ENCODE measurements at places on chromosomes 2 and 18. TPM values are rescaled to one million over a fixed set of nuclear protein-coding genes. Genes with fewer than 3 reads are reported as not detected.

- no peak for DNase-seq
Measured at GRCh38 chr2:42843131-42843530, 50.7 kb upstream of the HAAO start.

GRCh38 chr2:122203523-122203922, 448.1 kb downstream of the TSN start:
- DNase-seq = no peak

Gene RIT2
- total RNA-seq = not detected

- DNase-seq = no peak
Measured at GRCh38 chr18:31835528-31836133, 75.0 kb upstream of the SLC25A52 start.

DNA sequence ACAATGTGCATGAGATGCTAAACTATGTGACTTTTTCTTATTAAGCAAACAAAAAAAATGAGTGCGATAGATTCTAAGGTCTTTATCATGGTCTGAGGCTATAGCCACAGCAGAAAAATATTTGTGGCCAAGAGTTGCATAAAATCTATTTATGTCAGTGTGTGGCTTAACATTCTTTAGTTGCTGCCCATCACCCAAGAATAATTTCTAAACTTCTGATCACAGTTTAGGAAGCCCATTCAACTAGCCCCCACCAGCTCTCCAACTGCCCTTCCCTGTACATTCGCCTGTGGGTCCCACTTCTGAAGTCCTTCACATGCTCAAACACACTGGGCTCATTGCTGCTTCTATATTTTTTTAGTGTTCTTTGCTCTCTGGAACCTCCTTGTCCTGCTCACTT, 107.1 kb downstream of the CTNNA2 start:
- DNase-seq = no peak

DNA sequence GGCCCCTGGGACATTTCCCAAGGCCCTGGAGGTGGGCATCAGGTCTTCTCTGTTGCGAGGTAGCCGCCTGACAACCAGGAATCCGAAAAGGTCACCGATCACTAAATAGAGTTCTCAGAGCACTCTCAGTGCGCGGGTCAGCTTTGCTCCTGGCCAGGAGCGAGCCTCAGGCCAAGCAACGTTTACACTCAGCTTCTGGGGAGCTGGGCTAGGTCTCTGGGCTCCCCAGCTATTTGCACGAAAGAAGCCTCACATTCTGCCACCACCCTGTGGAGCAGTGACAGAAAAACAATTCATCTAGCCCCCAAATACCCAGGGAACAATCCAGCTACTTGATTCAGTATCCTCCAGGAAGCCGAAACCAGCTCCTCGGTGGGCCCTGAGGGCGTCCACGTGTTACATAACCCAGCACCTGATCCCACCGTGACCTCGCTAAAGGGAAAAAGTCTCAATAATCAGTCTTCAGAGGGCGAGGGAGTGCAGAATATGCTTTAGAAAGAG, 3.3 kb downstream of the SH3BP4 start:
- no peak for DNase-seq

Gene UPP2
- total RNA-seq = not detected

Gene RAB17
- 0.73 TPM for total RNA-seq

- DNase-seq = no peak
Measured at GRCh38 chr2:14516844-14517243, 115.7 kb upstream of the LRATD1 start.

DNA sequence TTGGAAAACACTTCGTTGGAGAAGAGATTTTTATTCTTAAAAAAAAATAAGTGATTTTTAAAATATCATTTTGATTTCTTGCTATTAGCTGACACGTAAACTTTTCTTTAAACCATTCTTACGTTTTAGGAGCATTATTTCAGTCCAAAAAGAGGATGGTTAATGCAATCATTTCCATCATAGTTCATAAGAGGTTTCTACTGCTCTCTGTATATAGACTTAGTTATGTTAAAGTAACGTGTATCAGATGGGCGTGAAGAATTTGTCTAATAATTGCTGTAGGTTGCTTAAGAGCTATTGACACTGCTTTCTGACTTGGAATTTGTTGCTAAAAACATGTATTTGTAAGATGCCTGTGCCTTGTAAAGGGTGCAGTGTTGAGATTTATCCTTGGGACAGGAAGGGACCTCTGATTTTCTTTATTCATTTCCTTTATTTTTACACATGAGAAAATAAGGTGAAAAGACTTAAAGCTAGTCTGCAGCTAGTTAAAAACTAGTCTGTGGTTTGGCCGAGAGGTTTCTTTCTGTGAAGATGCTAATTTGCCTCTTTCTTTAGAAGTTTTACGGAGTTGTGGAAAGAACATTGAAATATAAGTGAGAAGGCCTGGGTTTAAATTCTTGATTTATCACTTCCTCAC, 2.9 kb downstream of the ANKRD12 start:
- DNase-seq = no peak

Gene SERPINB13
- not detected for total RNA-seq

Gene PLEKHB2
- 58.4 TPM for total RNA-seq

Gene TGFA
- total RNA-seq = 1.2 TPM

GRCh38 chr2:219155054-219155644, 5.5 kb downstream of the NHEJ1 start:
- peak; percentile 26 for DNase-seq

- no peak for DNase-seq
Measured at GRCh38 chr2:207289295-207290018, 123.7 kb upstream of the KLF7 start.

GRCh38 chr2:151027151-151027550, 234.5 kb downstream of the RBM43 start:
- no peak for DNase-seq

Gene MDH1
- 87.3 TPM for total RNA-seq

Gene CIB4
- not detected for total RNA-seq

Gene ABCB11
- not detected for total RNA-seq

Gene SLC20A1
- total RNA-seq = 83.0 TPM

Gene SLC16A14
- 0.12 TPM for total RNA-seq

DNA sequence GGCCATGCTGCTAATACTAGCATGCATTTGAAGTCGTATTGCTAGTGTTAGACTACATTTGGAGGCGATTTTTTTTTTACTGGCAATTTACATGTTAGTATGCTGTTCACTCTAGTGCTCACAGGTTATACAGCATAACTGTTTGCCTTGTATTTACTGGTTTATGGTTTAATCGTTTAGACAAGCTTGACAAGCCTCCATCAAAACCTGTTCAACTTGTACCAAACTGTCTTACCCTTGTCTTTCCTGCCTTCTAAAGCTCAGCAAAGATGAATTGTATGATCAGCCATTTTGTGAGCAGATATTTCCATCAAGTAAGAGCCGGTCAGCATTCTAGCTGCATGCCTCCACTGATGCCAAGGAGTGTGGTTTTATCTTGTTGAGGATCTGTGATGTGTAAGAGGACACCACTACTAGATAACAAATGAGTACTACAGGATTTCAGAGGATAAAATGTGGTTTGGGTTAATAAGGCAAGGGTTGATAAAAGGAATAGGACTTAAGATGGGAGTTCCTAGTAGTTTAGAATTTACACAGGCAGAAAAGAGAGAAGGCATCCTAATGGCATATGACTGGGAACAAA, 68.4 kb upstream of the ITM2C start:
- no peak for DNase-seq

- DNase-seq = no peak
Measured at GRCh38 chr2:103179798-103180197, 418.0 kb downstream of the TMEM182 start.

DNA sequence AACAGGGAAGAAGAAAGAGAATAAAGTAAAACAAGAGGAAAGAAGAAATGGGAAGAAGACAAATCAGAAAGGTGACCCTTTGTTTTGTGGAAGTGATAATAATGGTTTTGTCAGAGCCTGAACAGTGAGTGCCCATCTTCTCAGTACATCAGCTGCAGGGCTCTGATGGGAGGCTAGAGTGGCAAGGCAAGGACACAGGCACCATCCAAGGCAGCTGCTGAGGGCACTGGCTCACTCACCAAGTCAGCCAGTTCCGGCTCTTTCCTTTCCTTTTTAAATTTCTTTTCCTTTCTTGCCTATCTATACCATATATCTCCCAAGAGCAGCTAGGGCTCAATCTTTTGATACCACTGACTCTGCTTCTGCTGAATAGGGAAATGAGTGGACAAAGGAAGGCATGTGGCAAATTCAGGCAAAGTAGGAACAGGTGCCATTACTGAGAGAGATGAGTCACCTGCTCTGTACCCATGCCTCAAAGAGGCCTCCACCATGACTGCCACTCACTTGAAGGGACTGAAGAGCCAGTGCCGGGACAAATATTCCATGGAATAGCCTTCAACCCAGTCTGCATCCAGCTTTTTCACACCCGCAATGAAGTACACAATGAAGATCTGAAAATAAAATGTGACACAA, 6.2 kb downstream of the GGCX start:
- no peak for DNase-seq

DNA sequence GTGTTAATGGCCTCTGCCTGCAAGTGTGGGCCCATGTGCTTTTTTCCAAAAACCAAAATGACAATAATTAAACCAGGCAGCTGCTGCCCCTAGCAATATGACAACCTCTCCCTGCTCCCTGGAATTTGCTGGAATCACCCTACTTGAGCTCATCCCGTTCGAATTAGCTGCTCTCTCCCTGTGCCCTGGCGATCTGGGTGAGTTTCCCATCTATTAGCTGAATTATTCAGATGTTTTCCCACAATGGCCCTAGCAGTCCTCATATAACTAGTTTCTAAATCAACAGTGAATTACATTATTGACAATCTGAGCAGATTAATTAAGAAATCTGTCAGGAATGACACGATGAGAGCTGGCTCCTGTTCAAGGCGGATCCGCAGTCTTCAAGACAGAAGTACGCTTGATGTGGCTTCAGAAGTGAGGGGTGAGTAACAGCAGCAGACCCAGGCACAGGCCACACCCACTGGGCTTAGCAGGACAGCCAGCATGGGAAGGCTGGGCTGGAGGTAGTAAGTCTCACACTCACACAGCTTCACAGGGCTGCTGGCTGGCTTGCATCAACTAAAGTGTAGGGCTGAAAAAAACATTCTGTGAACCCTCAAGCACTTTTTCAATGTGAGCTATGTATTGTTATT, 366.2 kb upstream of the ID2 start:
- no peak for DNase-seq

DNA sequence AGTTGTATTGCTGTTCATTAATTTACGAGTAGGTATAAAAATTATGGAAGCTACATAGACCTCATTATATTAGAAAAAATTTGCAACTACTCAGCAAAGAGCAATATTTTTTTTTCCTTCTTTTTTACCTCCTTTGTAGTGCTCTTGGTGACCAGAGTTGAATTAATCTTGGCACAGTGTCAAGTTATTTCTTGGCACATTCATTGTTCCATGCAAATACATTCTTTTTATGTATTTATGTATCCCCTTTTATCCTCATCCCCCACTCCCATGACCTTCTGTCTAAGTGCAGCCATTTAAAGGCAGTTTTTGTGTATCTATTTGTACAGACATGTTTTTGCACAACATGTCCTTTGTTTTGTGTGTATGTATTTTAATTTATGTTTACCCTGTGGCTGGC, 224.5 kb downstream of the CCDC102B start:
- DNase-seq = no peak

- no peak for DNase-seq
Measured at GRCh38 chr18:45376193-45376592, 239.1 kb upstream of the SLC14A2 start.

- no peak for DNase-seq
Measured at GRCh38 chr2:218883491-218884490, 3.1 kb downstream of the WNT10A start.

All from T-cell (primary cell).